Cardiac muscle cell (in vitro differentiated cells and primary cell): ENCODE measurements at places on chromosomes 12 and 14.

DNA sequence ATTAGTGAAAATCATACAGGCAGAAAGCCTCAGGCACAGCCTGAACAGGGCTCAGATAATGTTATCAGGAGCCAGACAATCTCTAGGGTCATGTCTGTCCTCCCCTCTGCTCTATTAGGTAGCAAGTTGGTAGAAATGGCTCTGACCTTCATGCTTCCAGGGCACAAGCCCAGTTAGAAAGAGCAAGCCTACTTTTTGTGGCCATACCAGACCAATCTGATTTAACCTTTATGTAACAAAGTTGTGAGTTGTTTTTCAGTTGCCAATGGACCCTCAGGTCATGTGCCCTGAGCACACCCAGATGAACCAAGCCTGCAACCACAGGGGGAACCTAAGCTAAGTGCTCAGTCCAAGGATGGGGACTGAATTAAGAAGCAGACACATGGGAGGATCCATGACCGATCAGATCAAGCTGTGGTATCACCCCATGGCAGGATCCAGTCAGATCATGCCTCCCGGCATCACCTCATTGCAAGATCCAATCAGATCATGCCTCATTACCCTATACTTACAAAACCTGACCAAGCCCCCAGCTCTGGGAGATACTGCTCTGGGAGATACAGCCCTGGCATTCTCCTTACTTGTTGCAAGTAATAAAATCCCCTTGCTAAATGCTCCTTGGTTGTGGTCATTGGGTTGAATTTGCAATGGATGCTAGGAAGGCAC is 18.8 kb upstream of the HIGD1C start:
- no peaks in the 10 kb centered on the region for H3K27me3 ChIP-seq
- H3K4me3 ChIP-seq = no peak overlapping the region
- peaks cover 13% of the 10 kb centered on the region for H3K4me1 ChIP-seq
- peak; percentile 19 for DNase-seq

DNA sequence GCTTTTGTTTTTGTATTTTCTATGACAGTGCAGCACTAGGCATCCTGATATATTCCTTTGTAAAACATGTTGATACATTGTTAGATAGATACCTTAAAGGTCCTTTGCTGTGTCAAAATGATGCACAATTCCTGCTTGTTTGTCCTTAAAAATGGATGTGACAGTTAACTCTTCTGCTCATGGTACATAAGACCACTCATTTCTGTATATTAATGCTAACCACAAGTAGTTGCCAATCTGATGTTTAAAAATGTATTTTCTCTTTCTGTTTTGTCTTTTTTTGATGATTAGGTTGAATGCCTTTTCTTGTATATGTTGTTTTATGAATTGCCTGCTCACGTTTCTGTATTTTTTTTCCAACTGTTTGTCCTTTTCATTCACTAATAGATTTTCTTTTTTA is 35.1 kb downstream of the ATF7IP start:
- no peak overlapping the region for H3K4me3 ChIP-seq
- no peaks in the 10 kb centered on the region for H3K36me3 ChIP-seq
- H3K27me3 ChIP-seq = no peaks in the 10 kb centered on the region

DNA sequence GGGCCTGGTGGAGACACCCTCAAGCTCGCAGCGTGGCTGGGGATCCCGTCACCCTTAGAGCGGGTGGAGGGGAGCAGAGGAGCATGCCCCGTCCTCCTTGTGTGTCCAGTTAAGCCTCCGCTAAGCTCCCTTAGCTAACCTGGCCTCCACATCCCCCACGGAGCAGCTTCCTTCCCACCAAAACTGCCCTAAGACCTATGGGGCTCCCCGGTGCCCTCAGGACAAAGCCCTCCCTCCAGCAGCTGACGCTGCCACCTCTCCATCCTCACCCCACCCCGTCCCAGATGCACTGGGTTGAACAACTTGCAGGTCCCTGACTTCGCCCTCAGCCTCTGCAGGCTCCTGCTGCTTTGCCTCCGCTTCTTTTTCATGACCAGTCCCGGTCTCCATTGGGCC is 4.0 kb downstream of the AHNAK2 start:
- H3K27me3 ChIP-seq = peaks cover 16% of the 10 kb centered on the region
- no peak for DNase-seq
- H3K4me3 ChIP-seq = no peak overlapping the region
- H3K36me3 ChIP-seq = no peaks in the 10 kb centered on the region
- peaks cover 4% of the 10 kb centered on the region for H3K4me1 ChIP-seq
- H3K27ac ChIP-seq = no peak overlapping the region

DNA sequence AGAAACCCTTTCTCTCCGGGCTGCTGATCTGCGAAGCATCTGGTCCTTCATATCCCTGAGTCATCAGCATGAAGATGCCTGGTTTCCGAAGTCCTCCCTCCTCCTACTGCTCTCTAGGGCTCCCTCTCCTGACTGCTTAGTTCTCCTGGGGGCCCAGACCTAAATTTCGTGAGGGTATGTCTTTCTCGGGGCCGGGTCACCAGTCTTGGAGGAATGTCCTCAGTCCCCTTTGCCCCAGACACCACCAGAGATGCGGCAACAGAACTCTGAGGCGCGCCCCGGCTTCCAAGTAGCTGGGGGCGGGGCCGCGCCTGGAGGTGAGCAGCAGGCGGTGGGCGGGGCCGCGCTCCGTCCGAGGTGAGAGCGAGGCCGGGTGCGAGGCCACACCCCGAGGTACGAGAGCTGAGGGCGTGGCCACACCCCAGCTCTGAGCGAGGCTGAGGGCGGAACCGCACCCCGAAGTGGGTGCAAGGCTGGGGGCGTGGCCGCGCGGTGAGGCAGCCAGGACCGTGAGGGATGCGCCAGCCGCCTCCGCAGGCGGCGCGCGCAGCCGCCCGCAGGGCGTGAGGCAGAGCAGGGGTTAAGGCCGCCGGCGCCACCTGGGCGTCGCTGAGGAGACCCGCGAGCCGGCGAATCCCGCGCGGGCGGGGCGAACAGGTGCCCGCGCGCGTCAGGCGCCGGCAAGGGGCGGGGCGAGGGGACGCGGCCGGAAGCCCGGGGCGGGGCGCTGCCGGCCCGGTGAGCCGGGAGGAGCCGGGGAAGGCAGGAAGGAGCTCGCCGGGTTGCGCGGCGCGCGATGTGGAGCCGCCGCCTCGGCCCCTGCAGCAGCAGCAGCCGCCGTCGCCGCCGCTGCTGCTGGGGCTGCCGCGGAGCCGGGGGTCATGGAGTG is at the start of gene BICDL1:
Gene BICDL1, plus strand, starts transcription at position 765 of the 889 bp plus-strand sequence. CDS start 633 bp downstream, outside the sequence.
- peaks cover 4% of the 10 kb centered on the region for H3K4me1 ChIP-seq
- H3K4me3 ChIP-seq = peak within 1 kb of the TSS; percentile 80
- H3K36me3 ChIP-seq = no peaks in the 10 kb centered on the region
- H3K27ac ChIP-seq = no peak within 1 kb of the TSS
- H3K27me3 ChIP-seq = peaks cover 57% of the 10 kb centered on the region
- peak; percentile 85 for DNase-seq

- H3K36me3 ChIP-seq = no peaks in the 10 kb centered on the region
- H3K4me3 ChIP-seq = no peak overlapping the region
- no peaks in the 10 kb centered on the region for H3K4me1 ChIP-seq
- DNase-seq = no peak
- H3K27me3 ChIP-seq = no peaks in the 10 kb centered on the region
These were observed 116.9 kb upstream of the CCDC196 start for GRCh38 chr14:66369157-66369697.

- no peak overlapping the region for H3K27ac ChIP-seq
- no peak overlapping the region for H3K4me3 ChIP-seq
- no peaks in the 10 kb centered on the region for H3K27me3 ChIP-seq
- H3K36me3 ChIP-seq = peaks cover 82% of the 10 kb centered on the region
- DNase-seq = no peak
- no peaks in the 10 kb centered on the region for H3K4me1 ChIP-seq
These were observed 28.2 kb upstream of the SNAPC1 start for GRCh38 chr14:61733972-61734371.

DNA sequence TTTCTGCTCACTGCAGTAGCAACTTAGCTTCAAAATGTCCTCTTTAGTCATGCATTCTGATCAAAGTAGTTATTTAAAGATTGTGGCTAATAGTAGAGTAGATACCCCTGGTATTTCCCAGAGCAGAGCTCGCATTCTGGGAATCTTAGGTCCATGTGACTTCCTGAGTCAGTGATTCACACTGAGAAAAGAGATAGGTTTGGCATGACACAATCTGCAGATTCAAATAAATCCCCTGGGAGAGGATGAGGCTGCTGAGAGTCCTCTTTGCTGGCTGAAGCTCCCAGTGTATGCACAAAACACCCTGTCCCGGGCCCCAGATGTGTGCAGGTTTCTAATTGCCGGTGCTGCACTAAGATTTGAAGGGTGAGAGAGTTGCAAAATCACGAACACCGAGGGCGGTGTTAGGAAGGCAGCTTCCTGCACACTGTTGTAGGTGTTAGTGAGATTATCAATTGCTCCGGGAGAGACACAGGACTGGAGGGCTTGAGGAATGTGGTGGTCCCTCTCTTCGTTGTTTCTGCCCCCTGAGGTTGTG is 233.2 kb downstream of the NRXN3 start:
- H3K4me1 ChIP-seq = no peaks in the 10 kb centered on the region
- DNase-seq = peak; percentile 47
- no peak overlapping the region for H3K27ac ChIP-seq
- no peaks in the 10 kb centered on the region for H3K36me3 ChIP-seq
- H3K4me3 ChIP-seq = no peak overlapping the region
- no peaks in the 10 kb centered on the region for H3K27me3 ChIP-seq

DNA sequence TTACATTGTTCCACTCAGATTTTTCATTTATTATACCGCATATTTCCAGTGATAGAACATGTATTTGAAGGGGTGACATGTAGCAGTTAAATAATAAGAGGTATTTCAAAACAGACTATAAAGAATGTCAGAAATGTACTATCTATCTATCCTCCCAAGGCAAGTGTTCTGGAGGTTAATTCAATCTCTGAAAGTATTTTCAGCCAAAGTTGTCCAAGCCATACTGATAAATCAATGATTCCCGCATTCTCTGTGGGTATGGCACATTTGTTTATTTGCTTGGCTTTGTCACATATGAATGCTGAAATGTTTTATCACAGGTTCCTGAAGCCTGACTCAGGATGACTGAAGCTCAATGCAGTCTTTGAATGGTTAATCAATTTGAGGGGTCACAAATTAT is 35.8 kb downstream of the KCNH5 start:
- no peaks in the 10 kb centered on the region for H3K36me3 ChIP-seq
- H3K4me1 ChIP-seq = peaks cover 9% of the 10 kb centered on the region
- DNase-seq = no peak

- H3K36me3 ChIP-seq = no peaks in the 10 kb centered on the region
- DNase-seq = no peak
- peaks cover 100% of the 10 kb centered on the region for H3K27me3 ChIP-seq
- H3K4me3 ChIP-seq = no peak overlapping the region
- H3K27ac ChIP-seq = no peak overlapping the region
These were observed 4.2 kb upstream of the FOXG1 start for GRCh38 chr14:28762303-28762954.

DNA sequence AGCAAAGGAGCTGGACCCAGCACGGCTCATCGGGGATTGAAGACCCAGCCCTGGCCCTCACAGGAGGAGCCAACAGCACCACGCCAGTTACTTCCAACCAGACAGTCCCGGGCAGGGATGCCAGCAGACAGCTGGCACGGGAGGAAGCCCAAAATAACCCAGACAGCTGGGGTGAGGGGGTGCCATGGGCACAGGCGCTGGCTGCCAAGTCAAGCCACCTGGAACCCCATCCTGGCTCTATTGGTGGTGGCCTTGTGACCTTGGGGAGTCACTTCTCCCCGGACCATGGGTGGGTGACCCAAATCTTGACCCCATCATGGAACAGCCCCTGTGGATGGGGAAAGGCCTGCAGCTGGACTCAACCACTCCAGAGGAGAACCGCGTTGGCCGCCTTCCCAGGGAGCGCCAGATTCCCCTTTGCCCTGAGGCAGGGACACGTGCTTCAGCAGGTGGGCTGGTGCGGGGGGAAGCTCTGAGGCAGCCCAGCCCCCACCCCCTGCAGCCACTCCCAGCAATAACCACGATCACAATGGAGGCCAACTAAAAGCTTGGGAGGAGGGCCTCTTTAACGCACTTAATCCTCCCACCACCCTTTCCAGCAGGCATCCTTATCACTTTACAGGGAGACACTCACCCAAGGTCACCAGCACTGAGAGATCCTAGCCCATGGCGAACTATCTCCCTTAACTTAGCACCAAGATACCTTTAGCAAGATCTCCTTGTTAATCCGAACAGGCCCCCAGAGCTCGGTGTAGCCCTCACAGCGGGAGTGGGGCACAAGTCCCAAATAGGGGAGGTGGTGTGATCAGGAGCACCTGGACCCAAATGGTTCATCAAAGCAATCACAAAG is 4.7 kb upstream of the RHOF start:
- H3K36me3 ChIP-seq = peaks cover 3% of the 10 kb centered on the region
- H3K27ac ChIP-seq = peak overlapping the region; percentile 100
- H3K4me1 ChIP-seq = peaks cover 34% of the 10 kb centered on the region
- no peaks in the 10 kb centered on the region for H3K27me3 ChIP-seq
- H3K4me3 ChIP-seq = peak overlapping the region; percentile 89

DNA sequence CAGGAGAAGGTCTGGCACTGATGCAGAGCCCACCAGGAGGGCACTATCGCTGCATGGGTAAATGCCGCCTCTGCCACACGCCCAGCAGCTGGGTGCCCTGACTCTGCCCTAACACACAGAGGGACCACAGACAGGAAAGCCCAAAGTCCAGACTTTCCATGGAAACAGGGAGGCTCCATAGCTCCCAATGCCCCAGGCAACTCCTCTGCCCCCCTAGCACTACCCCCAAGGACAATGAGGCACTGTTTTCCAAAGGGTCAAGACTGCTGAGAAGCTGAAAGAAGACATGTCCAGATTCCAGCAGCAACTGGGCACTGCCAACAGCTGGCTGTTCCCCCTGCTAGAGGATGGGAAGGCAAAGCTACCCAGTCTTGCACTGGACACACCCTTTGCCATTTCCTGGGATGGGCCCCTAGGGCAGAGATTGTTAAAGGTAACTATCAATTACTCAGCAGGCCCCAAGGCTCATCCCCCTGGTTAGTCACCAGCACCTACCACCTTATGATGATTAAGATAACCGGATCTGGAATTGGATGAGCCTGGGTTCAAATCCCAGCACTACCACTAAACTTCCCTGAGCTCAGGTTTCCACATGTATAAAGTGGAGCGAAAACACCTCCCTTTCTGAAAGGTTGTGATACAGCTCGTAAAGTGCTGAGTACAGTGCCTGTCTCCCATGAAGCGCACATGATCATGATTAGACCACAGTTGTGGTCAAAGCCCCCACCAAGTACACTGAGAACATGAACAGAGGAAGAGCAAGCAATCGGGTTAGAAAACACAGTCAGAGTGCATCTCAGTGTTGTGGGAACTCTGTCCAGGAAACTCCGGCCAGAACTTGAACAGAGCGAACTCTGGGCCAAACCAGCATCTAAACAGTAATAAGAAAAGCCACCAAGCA is 3.3 kb downstream of the PXN start:
- H3K4me3 ChIP-seq = no peak overlapping the region
- no peak overlapping the region for H3K27ac ChIP-seq
- peaks cover 12% of the 10 kb centered on the region for H3K4me1 ChIP-seq
- DNase-seq = no peak

GRCh38 chr12:49461221-49461620 is 77.6 kb upstream of the KCNH3 start:
- peaks cover 17% of the 10 kb centered on the region for H3K4me1 ChIP-seq
- H3K27me3 ChIP-seq = no peaks in the 10 kb centered on the region
